Upper lobe of left lung (tissue), 6 donors: ENCODE measurements at places on chromosomes 1 and 21.

- DNase-seq = peak; percentile 51
Observed at GRCh38 chr1:158248118-158248517, 6.1 kb upstream of the CD1A start.

DNA sequence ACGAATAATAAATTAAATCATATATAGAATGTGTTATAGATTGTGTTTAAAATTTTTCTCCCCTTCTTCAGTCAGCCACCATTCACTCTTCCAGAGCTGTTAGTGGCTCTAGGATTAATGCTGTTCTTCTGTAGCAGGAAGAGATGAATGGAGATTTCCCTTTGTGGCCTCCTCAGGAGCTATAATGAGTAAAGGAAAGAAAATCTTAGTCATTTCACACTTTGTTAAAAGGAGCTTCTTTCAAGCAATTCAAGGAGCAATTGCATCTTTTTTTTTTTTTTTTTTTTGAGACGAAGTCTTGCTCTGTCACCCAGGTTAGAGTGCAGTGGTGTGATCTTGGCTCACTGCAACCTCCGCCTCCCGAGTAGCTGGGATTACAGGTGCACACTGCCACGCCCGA is 23.7 kb upstream of the TMCO2 start:
- DNase-seq = no peak

DNA sequence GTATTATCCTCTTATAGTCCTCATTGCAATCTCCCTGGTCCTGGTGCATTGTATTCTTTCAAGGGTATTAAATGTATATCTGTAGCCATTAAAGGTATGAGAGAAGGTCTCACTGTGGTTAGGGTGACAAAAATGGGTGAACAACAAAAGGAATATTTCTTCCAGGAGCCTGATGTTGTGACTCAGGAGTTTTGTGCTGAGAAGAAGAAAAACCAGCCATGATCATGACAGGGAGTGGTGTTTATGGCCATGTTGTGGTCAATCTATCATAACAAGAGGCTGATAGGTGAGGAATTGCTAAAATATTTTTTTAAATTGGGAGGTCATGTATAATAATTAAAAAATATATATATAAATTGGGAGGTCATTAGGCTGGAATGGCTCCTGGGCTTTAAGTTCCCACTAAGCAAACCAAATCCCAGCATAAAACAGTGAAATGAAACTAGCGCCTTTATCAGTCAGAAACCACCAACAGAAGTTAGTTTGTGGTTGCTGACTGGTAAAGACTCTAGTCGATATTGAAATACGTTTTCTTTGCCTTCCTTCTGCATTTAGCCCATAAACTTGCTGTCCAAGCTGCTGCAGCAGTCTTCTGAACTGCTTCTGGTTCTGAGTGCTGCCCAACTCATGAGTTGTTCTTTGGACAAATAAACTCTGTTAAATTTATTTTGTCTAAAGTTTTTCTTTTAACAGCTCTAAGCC is 60.3 kb downstream of the TBX19 start:
- no peak for DNase-seq

- DNase-seq = no peak
Observed at GRCh38 chr1:225565847-225566246, 87.1 kb downstream of the ENAH start.
